Left lung (tissue), 14 donors: ENCODE measurements at places on chromosomes 3 and 15.
A peak's percentile ranks its signal among the peaks of the same experiment; 100 is the strongest.

DNA sequence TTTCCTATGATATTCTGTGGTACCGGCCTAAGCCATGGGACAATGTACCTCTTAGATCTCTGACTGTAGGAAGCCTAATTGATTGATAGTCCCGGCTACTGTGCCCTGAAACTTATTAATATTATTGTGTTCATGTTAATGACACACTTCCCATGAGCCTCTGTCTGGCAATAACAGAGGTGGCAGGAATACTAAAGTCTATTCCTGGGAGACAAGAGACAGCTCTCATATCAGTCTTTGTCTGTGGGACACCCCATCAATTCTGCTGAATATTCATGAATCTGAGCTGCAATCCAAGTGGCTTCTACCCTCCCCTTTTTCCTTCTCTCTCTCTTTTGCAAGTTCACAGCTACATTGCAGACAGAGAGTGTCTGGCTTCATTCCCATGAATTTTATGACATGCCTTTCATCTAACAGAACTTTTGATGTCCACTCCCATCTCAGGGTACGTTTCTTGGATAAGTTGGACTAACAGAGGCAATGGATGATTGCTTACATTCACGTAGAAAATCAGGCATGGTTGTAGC, 907.5 kb downstream of the ZPLD1 start:
- DNase-seq: no peak

GRCh38 chr15:25789211-25789610, 73.9 kb downstream of the ATP10A start:
- no peak for DNase-seq

DNA sequence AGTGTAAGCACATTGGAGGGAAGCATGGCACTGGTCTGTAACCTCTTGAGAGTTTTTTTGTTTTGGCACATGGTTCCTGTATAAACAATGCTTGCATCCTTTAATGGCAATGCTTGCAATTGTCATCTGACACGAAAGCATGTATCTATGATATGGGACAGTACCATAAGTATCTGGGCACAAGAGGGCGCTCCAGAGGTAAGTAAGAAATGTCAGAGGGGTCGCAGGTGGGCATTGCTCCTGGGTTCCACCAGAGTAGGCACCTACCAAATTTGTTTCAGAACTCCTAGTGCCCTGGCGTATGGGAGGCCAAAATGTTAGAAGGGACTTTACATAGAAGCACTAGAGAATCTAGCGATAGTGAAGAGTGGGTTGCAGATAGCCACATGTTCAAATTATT, 58.7 kb upstream of the BCHE start:
- DNase-seq: no peak

DNA sequence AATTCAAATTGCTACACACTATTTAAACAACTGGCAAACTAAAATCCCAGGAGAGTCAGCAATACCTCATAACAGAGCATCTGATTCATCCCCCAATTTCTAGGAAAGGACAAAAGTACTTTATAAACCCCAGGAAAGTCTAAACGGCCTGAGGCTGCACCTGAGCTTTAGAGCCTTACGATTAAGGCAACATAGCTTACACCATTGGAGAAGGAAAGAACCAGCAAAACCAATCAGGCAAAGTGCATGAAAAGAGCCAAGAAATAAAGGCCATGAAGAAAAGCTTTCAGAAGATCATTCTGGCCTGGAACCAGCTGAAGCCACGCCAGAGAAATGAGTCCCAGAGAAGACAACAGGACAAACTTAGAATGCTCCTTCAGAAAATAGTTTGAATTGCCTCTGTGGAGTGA, 48.1 kb downstream of the PTPN9 start:
- DNase-seq: peak; percentile 37

GRCh38 chr3:22297436-22297835, 546.4 kb upstream of the ZNF385D start:
- DNase-seq: no peak

DNA sequence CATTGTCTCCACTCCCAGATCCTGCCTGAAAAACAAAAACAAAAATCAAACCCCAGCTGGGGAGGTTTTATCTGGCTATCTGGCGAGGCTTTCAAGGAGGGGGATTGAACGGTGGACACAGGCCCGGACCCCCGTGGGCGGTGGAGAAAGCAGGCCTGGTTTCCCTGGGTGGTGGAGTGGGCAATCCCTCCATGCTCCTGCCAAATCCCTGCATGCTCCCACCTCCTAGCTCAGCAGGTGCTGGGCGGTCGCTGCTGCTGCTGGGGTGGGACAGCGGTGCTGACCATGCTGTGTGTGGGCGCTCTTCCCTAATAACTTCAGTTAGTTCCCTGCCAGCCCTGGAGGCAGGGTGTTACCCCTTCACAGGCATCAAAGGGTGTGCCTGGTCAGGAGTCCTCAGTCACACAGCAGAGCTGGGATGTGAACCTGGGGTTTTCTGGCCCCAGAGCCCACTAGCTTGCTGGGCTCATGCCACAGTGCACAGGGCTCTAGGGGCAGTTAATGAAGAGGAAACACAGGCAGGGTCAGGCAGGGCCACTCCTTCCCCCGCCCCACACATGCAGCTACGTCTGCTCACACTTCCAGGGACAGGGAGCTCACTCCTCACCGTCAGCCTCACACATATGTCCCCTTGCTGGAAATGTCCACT, 15.9 kb upstream of the PLXND1 start:
- DNase-seq: no peak

DNA sequence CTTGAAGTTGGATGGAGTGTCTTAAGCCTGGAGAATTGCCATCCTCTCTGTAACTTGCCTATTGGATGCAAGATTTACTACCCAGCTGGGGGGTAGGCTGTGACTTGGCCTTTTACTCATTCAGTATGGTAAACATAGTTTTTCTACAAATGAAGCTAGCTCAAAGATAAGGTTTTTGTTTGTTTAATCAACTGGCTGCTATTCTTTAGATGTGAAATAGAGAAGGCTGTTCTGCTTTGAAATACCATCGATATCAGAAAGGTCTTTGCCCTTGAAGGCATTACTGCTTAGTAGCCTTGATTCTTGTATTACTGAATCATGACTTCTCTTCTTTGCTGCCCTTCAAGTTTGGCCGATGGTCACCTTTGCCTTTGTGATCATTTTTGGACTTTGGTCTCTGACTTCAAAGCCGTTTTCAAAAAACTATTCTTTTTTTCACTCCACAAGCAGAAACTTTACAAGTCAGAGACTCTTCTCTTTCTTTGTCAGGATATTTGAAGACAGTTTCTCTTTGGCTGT, 83.1 kb downstream of the GAP43 start:
- no peak for DNase-seq

GRCh38 chr3:46059432-46059831, 32.1 kb upstream of the XCR1 start:
- no peak for DNase-seq

- no peak for DNase-seq
These were observed 34.4 kb downstream of the TFRC start for GRCh38 chr3:196047391-196048030.

GRCh38 chr15:76235186-76235826, 76.0 kb downstream of the ETFA start:
- DNase-seq: no peak
